SIG-M5 (cell line): ENCODE measurements at places on chromosomes 16 and 17.

DNA sequence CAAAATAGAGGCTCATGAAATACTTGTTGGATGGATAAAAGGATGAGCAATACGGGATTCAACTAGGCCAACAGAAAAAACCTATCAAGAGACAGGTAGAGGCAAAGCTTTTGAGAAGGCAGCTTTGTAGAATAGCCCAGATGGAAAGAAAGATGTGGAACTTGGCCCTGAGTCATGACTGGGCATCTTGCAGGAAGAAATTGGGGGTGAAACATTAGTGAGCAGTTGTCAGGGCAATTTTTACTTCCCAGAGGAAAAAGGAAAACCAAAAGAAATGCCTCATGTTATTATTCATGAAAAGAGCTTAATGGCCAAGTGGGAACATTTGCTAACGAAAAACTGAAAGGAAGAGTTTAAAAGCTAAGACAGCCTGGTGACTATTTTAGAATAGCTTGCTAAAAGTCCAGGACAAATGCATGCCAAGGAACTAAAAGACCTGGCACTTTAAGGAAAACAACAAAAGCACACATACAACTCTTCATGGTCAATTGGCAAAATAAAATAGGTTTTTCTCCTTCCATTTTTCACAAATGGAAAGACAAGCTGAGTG is 180.1 kb downstream of the HS3ST3A1 start:
- DNase-seq: no peak

GRCh38 chr16:21056396-21056795 is 94.2 kb downstream of the DNAH3 start:
- DNase-seq: no peak

DNA sequence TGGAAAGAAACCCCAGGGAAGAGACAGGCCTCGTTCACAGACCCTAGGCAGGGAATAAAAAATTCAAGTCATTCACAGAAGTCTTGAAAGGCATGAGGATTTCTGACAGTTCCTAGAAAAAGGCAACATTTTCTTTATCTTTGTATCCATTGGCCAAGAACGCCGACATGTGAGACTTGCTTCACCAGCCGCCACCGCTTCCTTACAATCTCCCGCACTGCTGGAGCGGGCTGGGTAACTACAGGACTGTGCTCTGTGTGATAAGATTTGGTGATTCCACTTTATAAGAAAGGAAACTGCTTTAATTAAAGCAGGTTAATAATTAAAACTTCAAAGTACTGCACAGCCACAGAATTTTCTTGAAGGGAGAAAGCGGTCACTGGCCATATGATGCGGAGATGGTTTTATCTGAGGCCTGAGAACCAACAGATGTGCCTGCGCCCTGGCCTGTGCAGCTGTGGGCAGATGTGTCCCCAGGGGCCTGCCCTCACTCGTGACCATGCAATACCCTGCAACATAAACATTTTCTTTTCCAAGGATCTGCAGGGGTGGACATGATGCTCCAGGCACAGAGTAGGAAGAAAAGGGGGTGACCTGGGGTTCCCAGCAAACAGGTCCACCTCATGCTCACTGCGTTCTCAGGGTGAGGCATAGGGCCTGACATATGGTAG is 13.0 kb upstream of the LGALS3BP start:
- DNase-seq: no peak

DNA sequence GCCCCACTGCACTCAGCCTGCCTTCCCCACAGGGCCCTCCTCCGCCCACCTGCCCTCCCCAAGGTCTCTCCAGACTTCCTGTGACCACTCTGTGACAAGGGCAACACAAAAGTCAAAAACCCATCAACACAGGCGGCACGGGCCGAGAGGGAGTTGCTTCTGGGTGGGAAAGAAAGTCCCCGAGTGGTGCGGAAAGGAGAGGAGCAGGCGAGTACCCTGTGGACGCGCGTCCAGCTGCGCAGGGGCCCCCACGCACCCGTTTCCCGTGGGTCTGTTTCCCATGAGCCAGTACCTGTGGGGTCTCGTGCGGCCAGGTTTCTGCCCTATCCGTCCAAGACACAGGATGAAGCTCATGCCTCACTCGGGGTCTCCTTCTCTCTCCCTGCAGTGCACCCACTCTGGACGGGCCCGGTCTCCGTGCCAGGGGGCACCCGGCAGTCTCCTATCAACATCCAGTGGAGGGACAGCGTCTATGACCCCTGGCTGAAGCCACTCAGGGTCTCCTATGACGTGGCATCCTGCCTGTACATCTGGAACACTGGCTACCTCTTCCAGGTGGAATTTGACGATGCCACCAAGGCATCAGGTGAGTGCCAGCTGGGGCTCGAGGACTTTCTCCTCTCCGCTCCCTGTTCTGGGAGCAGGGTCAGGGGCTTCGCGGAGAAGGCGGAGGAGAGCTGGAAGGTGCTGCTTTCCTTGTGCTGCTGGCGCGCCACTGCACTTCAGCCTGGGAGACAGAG is 12.2 kb downstream of the CD2BP2 start:
- DNase-seq: no peak

DNA sequence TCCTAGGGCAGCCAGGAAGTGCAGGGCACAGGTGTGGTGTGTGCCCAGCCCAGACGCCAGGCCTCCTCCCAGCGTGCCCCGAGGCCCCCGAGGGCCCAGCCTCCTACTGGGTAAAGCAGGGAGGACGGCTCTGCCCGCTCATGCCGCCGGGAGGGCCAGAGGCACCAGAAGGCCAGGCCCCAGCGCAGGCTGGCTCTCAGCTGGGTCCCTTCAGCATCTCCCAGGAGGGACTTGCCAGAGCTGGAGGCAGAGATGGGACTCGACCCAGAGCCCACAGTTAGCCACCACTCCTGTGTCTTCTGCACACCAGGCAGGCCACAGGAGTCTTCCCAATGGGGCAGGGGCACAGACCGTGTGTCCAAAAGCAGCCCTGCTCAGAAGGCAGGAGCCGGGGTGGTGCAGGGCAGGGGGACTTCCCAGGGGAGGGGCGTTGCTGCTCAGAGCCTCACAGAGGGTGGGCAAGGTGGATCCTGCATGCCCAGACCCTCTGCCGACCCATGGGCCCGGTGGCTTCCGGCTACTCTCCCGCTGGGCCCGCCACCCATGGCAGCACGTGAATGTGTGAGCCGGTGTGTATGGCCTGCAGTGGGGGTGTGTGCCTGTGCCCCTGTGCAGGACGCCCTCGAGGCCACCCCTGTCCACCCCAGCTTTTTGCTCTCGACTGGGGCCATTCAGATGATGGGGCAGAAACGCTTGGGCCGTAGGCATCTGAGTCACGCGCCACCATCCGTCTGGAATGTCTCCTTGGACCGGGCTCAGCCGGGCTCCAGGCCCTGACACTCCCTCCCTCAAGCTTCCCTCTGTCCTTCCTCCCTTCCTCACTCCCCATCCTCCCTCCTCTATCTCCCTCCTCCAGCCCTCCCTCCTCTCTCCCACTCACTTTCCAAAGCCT is 5.7 kb upstream of the ZNF469 start:
- DNase-seq: no peak

GRCh38 chr17:7889166-7889955 is 772 bp downstream of the CHD3 start:
- no peak for DNase-seq

- no peak for DNase-seq
Measured at GRCh38 chr17:36027761-36028160, 10.0 kb upstream of the CCL23 start.

GRCh38 chr17:34436607-34437006 is 73.6 kb upstream of the CCL1 start:
- DNase-seq: no peak

GRCh38 chr17:80770881-80771611 is 220.6 kb upstream of the CHMP6 start:
- DNase-seq: no peak

DNA sequence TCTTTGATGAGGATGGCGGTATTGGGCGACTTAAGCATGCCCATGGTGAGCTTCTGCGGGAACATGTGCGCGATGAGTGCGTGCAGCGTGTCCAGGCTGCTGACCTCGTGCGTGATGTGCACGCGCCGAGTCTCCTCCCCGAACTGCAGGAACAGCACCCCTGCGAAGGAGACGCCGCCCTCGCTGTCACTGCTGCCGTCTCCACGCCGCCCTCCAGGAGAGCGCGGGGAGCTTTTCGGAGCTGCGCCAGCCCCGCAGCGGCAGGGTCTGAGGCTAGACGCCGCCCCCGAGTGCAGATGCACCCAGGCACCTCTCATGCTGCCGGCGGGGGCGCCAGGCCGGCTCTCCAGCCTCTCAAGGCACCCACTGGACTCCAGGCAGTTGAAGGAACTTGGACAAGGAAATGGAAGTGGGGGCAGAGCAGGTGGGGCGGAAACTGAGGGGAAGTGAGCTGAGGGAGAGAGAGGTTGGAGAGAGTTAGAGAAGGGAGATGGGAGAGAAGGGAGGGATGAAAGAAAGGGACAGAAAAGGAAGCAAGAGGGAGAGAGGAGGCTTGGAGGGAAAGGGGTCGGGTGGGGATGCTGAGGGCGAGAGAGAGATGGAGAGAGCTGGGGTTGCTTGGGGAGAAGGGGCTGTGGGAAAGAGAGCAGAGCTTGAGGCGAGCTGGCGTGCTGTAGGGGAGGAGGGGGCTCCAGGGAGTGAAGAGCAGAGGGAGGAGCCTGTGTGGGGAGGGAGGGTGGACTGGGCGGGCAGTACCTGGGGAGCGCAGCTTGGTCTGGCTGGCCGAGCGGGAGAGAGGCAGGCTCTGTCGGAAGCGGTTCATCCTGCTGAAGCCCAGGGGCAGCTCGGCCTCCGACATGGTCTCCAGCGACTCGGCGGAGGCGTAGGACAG is 42.1 kb downstream of the SRCIN1 start:
- no peak for DNase-seq
